ENCODE measurements at places on chromosomes 5 and 9.

- no peak for DNase-seq
These were observed 12.5 kb downstream of the ZNF366 start for GRCh38 chr5:72494623-72495124.

GRCh38 chr5:89596821-89597220 is 713.8 kb upstream of the MEF2C start:
- no peak for DNase-seq

- DNase-seq = no peak
These were observed 3.0 kb upstream of the PCDH1 start for GRCh38 chr5:141880961-141881801.

GRCh38 chr5:31941151-31941755 is 232.9 kb downstream of the GOLPH3 start:
- DNase-seq = no peak

DNA sequence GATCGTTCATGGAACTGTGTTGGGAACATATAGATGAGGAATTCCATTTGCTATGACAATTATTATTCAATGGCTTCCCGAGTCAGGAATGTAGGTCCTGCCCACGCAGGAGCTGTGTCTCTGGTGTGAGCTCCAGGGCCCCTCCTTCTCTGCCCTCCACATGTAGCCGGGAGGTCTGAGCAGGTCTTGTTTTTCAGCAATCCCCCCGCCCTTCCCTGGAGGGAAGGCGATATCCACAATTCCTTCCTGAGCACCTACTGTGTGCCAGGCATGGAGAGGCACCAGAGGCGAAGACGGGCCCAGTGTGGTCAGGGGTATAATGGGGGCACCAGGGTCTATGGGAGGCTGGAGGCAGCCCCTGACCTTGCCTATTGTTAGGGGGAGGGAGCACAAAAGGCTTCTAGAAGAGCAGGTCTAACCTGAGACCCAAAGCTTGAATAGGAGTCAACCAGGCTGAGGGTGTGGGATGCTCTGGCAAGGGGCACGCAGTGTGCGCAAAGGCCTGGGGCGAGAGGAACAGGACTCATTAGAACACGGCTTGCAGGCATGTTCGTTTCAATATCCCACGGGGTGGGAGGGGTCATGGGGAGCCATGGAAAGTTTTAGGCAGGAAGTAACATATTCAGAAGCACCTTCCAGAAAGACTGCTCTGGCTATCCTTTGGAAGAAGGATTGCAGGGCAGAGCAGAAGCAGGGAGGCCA is 154.9 kb downstream of the C9orf50 start:
- DNase-seq = no peak

GRCh38 chr9:33465596-33466564 is 7.8 kb downstream of the NOL6 start:
- no peak for DNase-seq

DNA sequence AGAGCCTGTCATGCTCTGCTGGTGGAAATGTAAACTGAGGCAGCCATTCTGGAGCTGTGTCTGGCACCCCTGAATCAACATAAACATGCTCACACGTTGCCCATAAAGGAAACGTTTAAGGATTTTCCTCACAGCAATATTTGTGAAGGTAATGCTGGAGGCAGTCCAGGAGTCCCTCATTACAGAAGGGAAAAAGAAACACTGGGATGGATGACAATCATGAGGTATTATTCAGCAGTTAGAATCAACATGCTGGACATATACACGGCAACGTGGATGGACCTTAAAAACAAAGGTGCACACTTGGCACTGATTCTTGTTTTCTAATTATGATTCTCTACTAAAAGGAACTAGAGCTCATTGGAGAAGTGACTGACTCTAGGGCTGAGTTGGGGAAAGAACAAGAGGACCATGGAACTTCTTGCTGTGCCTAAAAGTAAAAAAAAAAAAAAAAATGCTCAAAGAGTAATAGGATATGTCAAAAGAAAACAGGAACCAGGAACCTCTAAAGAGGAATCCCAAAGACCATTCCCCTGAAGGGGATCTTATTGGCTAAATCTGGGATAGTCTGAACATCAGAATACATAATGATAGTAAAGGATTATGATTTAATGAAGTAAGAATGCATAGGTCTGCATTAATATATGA is 18.6 kb downstream of the B4GALT1 start:
- no peak for DNase-seq

DNA sequence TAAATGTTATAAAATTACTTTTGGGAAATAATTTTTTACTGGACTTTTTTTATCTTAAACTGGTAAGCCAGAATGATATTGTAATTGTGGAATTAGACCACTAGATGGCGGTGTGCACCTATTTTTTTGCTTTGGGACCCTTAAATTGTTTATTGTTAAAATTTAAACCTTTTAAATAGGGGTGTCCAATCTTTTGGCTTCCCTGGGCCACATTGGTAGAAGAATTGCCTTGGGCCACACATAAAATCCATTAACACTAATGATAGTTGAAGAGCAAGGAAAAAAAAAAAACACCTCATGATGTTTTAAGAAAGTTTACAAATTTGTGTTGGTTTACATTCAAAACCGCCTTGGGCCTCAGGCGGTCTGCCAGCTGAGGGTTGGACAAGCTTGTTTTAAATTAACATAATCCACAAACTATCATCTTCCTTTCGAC is 28.4 kb upstream of the GADD45G start:
- peak; percentile 55 for DNase-seq

DNA sequence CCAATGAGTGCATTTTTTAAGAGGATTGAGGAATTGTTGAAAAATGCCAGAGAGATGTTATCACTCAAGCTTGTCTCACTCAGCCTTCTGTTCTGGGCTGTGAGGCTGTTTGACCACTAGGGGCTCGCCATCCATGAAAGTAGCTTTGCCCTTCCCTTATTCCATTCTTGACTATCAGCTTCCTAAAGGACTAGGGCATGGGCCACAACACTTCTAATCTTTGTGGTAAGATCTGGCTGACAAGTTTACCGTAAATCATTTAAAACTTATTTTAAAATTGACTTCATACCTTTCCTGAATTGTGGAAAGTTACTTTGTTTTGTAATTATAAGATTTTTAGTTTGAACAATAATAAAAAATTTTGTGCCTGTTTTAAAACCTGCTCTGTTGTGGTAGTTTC is 49.5 kb downstream of the TJP2 start:
- peak; percentile 83 for DNase-seq

- DNase-seq = no peak
These were observed 103.3 kb upstream of the TAS2R1 start for GRCh38 chr5:9733486-9733885.

DNA sequence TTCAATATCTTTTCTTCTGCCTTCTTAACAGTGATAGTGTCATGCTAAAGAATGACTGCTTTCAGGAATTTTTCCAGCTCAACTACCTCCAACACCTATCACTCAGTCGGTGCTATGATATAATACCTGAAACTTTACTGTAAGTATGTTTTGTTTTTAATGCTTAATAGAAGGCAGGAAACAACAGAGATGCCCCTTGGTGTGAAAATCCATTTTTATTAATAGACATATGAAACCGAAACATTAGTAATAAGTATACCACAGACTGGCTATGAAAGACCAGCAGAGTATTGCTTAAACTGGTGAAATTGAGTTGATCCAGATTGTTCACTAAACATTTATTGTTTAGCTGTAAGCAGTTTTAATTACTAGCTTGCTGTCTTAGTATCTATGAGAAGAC is 25.2 kb downstream of the SKP2 start:
- DNase-seq = no peak

- no peak for DNase-seq
These were observed 10.2 kb downstream of the ZNF608 start for GRCh38 chr5:124736082-124736804.

DNA sequence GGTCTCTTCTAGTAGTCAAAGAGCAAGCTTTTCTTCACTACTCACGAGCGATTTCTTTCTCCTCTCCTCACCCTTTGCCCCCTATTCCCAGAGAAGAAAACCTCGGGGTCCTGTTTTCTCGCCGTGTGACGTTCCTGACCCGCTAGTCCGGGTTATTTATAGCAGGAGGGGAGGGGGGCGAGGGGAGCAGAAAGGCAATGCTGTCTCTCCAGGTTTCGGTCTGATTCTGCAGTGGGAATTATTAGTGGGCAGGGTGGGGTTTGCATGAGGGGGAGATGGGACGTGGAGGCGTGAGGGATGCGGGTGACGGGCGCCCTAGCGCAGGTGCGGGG is 847 bp upstream of the GABRB2 start:
- no peak for DNase-seq

All from A172 (cell line).